ENCODE measurements at places on chromosomes 5 and 9. TPM values are rescaled to one million over a fixed set of nuclear protein-coding genes. Genes with fewer than 3 reads are reported as not detected.

The ALDH1A1 gene
- polyA plus RNA-seq = 2.8 TPM

DNA sequence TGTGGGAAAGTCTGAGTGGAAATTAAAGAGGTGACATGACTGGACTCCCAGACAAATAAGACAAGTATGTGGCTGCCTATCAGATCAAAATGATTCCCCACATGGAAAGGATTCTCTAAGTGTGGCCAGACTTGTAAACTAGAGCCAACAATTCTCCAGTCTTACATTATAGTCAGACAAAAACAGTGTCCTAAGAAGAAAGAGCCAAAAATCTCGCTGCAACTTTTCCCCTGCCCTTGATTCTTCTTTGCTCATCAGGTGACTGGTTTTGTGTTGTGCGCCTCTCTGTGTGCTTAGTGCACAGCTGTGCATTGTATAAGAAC lies 164.2 kb upstream of the TARS1 start:
- H3K36me3 ChIP-seq = no peaks in the 10 kb centered on the region
- no peak overlapping the region for H3K27ac ChIP-seq
- no peaks in the 10 kb centered on the region for H3K27me3 ChIP-seq
- H3K4me1 ChIP-seq = no peaks in the 10 kb centered on the region
- no peak overlapping the region for H3K4me3 ChIP-seq
- no peak for DNase-seq

GRCh38 chr9:113254991-113255390 lies 20.4 kb downstream of the CDC26 start:
- no peak overlapping the region for H3K27ac ChIP-seq
- no peaks in the 10 kb centered on the region for H3K27me3 ChIP-seq
- H3K36me3 ChIP-seq = peaks cover 13% of the 10 kb centered on the region
- DNase-seq = no peak
- no peak overlapping the region for H3K4me3 ChIP-seq
- H3K4me1 ChIP-seq = no peaks in the 10 kb centered on the region

DNA sequence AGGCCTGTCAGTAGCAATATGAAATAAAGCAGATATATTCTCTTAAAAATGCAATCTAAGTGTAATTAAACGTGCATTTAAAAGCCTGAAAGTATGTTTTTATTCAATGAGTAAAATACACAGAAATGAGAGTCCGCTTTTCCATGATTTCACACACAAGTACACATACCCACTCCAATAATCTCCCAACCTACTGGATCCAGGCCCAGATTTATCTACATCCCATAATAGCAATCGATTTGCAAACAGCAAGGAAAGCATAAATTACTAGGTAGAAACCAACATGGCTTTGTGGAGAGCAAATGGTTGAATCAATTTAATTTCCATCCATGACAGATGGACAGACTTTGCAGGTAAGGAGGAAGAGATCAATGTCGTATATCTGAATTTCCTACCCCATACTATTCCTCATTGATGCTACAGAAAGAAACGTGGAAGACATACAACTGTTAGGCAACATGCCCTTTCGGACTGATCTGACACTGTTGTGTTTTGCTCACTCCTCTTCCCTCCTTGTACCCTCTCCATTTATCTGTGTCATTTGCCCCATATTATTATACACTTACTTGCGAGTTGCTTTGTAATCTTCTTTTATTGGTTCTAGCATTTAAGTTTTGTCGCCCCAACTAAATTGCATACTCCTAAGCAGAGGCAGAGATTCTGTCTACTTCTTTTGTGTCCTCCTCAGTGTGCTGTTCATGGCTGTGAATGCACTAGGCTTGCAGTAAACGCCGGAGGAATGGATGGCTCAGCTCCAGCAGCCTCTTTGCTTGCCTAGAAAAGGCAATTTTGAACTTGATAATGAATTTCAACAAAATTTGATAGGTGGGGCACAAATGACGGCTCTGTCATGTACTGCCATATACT lies 133.6 kb downstream of the NFIB start:
- DNase-seq = no peak
- H3K4me1 ChIP-seq = no peaks in the 10 kb centered on the region
- no peaks in the 10 kb centered on the region for H3K36me3 ChIP-seq
- H3K4me3 ChIP-seq = no peak overlapping the region
